ENCODE measurements at places on chromosomes 16 and 17.

- H3K27me3 ChIP-seq: no peaks in the 10 kb centered on the region
- H3K4me1 ChIP-seq: no peaks in the 10 kb centered on the region
- H3K27ac ChIP-seq: no peak overlapping the region
- peaks cover 1% of the 10 kb centered on the region for H3K36me3 ChIP-seq
- DNase-seq: no peak
- H3K4me3 ChIP-seq: no peak overlapping the region
These were observed 128.2 kb downstream of the ZNF778 start for GRCh38 chr16:89345642-89346150.

DNA sequence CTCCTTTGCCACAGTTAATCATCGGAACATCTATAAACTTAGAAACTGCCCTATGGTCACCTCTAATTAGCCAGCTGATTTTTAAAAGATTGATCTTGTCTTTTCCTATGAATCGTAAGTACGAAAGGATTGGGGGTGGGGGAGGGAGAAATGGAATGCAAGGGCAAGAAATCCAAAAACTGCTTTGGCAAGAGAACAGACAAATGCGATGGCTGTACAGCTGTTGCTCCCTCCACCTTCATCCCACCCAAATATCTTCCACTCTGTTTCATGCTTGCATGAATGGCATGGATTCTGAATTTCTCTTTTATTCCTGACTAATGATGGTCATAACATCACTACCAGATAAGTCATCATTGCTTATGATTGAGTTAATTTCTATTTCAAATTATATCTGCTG, 165.7 kb downstream of the STX8 start:
- no peak overlapping the region for H3K4me3 ChIP-seq
- no peak overlapping the region for H3K27ac ChIP-seq
- H3K36me3 ChIP-seq: no peaks in the 10 kb centered on the region
- no peak for DNase-seq
- H3K4me1 ChIP-seq: peaks cover 25% of the 10 kb centered on the region

DNA sequence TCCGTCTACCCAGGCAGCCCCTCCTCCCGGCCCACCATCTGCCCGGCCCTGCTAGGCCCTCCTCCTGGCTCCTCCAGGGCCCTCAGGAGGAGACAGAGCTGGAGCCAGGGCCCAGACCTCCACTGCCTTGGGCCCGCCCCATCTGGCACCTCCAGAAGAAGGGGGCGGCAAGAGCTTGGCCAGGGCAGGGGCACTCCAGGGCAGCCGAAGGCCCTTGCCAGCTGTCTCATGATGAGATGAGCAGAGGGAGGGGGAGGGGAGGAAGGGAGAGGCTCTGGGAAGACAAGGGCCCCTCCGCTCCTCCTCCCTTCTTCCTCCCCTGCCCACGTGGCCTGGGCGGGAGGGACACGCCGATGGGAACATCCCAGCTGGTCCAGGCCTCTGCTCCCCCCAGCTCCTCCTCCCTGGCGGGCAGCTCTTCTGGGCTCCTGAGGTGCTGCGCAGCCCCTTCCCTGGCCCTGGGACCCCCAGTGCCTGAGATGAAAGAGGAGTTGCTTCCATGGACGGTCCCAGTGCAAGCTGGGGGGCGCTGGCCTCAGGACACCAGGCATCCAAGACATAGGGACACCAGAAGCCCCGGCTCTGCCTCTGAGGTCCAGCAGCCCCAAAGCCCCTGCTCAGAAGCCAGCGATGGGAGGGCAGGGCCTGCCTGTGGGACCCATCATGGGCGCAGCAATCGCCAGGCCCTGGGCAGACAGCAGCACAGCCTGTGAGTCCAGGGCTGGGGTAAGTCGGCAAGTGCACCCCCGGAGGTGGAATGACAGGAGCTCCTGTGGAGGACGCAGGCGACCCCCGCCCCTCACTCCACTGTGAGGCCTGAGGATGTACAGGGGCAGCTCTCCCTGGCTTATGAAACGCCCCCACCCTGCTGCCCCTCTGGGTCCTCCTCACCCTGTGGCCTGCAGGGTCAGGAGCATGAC, 23.6 kb upstream of the ENPP7 start:
- H3K27ac ChIP-seq: no peak overlapping the region
- H3K4me1 ChIP-seq: peaks cover 5% of the 10 kb centered on the region
- H3K4me3 ChIP-seq: no peak overlapping the region

GRCh38 chr16:89104930-89105571, 11.4 kb downstream of the ACSF3 start:
- H3K4me1 ChIP-seq: no peaks in the 10 kb centered on the region
- no peak overlapping the region for H3K4me3 ChIP-seq
- no peak overlapping the region for H3K27ac ChIP-seq
- peaks cover 82% of the 10 kb centered on the region for H3K36me3 ChIP-seq
